Stimulated activated CD8-positive, alpha-beta memory T cell treated with anti-CD3 and anti-CD28 coated beads, Interleukin-2, amount 100 ng/mL, for 48 hours (primary cell): ENCODE measurements at places on chromosomes 16 and 17.

GRCh38 chr17:67610061-67610460, 107.7 kb upstream of the NOL11 start:
- DNase-seq = no peak

GRCh38 chr17:79954281-79955166, 81.1 kb downstream of the TBC1D16 start:
- no peak for DNase-seq

- no peak for DNase-seq
Observed at GRCh38 chr17:78355045-78355641, 4.7 kb downstream of the SOCS3 start.

DNA sequence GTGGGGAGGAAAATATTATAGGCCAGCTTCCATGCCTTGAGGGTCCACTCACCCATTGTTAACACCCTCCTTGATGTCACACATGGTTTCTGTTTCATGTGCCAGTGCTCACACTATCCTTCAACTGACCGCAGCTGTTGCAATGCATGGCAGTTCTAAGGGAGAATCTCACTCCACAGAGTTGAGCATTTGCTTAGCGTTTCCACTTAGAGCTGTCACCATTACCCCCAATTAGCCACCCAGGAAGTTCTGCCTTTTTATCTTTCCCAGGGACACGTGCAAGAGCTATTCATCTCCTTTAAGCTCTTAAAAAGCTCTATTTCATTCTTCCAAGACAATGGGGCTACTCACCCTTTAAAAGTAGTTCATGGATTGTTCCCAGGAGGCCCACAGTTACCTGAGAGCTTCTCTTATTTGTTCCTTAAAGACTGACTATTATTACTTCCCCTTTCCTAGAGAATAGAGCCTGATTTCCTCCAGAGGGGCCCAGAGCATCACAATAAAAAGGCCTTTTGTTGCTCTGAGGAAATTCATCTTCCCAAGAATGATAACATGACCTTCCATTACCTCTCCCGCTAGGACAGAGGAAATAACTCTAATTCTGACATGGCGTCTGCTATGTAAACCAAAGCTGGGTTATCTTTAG, 126.8 kb downstream of the CACNG3 start:
- DNase-seq = no peak

DNA sequence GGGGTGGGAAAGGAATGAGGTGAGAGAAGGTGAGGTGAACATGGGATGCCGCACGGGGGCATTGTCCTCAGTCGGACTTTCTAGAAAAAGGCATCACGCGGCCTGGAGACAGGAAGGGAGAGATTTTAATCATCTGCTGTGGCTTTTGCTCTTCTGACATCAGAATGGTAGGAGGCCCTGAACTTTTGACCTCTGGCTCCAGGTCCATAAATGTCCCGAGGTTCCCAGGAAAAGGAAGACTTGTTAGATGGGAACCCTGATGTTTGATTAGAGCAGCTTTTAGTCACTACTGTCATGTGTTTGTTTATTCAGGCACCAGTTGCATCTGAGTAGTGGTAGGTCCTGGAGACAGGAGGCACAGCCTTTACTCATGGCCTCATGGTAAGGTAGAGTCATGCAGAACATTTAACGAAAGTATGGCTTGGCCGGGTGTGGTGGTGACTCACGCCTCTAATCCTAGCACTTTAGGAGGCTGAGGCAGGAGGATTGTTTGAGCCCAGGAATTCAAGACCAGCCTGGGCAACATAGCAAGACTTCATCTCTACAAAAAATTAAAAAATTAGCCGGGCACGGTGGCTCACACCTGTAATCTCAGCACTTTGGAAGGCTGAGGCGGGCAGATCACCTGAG, 203.1 kb downstream of the MSI2 start:
- no peak for DNase-seq

GRCh38 chr17:17732444-17732843, 51.2 kb downstream of the RAI1 start:
- no peak for DNase-seq

DNA sequence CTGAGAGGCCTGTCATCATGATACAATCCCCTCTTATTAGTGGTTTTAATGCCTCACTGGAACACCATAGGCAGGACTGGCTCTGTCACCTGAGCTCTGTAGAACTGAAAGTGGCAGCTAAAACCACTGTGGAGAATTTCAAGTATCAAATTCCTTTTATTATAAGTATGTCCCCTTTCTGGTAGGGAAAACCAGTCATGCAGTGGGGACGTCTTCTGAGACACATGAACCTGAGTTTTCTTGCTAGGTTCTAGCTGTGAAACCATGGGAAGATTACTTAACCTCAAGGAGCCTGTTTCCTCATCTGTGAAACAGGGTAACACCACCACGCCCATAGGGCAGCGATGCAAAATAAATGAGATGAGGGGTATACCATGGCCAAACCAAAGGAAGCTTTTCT, 4.7 kb downstream of the VAC14 start:
- DNase-seq = no peak

DNA sequence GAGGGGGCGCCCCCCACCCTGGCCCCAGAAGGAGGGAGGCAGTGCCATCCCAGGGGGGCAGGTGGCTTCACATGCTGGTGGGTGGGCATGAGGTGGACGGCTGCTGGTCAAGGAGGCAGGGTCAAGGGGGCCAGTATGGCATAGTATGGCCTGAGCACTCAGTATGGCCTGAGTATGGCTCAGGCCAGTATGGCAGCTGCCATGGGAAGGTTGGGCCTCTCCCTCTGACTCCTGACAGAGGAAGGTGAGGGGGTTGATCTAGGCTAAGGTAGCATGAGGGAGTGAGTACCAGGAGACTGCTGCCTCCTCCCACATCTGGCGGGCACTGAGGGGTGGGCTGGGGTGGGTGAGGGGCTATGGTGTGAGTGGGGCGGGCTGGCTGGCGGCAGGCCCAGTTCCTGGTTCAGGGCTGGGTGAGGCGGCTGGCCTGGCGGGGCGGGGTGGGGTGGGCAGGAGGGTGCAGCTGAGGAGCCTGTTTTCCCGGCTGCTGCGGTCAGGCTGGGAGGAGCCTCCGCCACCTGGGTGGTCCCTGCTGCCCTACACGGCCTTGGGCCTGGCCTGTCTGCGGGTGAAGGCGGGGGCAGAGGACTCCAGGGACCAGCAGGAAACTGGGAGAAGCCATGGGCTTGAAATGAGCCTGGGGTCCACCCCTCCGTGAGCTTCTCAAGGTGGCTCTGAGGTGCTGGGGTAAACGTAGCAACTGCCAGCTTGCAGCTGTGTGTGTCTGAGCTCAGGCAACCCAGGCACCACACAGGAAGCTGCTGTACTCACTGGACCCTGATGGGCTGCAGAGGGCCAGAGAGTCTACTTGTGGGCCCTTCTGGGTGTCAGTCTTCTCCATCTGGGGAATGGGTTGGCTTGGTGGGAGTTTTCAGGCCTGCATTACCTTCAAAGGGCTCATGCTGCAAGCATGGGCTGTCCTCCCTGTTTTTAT, 57.0 kb downstream of the RAI1 start:
- DNase-seq = no peak

DNA sequence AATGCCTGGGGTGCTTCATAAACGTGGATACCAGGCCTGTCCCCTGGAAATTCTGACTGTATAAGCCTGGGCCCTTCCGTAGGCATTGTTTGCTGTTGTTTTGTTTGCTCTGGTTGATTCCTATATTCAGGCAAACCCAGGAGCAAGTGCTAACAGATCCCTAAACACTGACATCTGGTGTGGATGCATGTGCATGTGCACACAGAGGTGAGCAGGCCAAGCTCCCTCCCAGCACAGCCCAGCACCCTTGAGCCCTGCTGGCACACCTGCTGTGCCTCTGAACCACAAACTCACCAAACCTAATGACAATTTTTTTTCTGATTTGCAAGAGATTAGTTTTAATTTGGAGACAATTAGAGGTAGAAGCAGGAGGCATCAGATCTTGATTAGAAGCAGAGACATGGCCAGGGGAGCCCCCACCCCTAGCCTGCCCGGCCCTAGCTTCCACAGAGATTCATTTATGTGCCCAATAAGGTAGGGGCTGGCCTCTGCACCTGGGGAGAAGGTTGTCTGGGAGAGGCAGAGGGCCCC, 40.4 kb downstream of the TMEM132E start:
- DNase-seq = no peak

GRCh38 chr16:69490707-69491324, 66.4 kb downstream of the CYB5B start:
- DNase-seq = no peak

DNA sequence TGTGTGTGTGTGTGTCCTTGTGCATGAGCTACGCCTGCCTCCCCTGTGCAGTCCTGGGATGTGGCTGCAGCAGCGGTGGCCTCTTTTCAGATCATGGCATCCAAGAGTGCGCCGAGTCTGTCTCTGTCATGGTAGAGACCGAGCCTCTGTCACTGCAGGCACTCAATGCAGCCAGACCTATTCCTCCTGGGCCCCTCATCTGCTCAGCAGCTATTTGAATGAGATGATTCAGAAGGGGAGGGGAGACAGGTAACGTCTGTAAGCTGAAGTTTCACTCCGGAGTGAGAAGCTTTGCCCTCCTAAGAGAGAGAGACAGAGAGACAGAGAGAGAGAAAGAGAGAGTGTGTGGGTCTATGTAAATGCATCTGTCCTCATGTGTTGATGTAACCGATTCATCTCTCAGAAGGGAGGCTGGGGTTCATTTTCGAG, 22.5 kb downstream of the STAT5A start:
- no peak for DNase-seq

DNA sequence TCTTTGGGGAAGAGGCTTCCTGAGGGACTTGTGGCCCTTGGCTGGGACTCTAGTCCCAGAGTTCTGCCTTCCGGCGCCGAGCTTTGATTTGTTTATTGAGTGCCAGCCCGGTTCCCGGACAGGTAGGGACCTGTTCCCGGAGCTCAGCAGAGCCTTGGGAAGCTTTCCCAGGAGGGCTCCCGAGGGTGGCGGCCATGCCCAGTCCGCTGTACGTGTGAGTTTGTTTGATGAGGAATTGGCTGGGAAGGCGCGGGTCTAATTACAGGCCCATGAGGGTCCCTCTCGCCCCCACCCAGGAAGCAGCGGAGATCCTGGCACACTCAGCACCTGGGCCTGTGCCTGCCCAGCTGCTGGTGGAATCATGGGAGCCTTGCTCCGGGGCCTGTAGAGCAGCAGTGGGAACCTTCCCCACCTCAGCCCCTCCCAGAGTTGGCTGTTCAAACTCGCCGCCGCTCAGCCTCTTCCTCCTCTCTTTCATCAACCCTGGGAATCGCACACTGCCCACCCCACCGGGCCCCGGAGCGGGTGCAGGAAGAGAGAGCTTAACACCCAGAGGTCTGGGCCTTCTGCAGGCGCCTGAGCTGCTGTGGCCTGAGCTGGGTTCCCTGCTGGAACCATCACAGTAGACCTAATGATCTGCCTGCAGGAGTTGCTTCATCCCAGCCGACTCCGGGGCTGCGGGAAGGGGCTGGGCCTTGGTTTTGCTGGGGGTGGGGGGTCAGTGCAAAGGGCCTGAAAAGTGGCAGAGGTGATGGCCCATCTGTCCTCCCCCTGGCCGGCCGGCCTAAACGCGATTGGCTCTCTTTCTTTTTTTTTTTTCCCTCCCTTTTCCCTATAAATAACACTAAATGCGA, 313.7 kb downstream of the SEC14L1 start:
- no peak for DNase-seq

GRCh38 chr16:10386517-10387100, 748 bp downstream of the ATF7IP2 start:
- no peak for DNase-seq

DNA sequence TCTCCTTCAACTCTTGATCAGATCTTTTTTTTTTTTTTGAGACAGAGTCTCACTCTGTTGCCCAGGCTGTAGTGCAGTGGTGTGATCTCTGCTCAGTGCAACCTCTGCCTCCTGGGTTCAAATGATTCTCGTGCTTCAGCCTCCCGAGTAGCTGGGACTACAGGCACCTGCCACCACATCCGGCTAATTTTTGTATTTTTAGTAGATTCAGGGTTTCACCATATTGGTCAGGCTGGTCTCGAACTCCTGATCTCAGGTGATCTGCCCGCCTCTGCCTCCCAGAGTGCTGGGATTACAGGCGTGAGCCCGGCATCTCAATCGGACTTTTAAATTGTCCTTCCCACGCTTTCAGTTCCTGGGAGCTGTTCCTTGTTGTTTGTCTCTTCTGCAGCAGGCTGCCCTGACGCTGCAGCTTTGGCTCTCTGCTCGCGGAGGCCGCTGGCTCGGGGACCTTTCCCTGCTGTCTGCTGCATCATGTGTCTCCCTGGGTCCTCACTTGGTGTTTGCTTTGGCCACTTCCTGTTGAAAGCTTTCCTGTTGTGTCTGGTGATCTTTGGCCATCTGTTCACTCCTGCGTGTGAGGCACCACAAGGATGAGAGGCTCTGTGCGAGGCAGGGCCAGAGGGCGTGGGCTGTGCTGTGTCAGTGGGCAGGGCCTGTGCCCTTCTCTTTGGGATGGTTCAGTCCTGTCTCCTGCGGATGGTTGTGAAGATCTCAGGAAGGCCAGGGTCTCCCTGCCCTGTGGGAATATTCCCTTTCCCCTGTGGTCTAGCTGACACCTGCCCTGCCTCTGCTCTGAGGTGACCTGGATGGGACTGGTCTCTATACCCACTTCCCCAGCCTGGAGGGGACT, 18.4 kb upstream of the CAPN15 start:
- DNase-seq = no peak

- DNase-seq = no peak
Observed at GRCh38 chr17:39809221-39809620, 54.9 kb downstream of the IKZF3 start.

GRCh38 chr17:15343749-15344148, 2.4 kb upstream of the TEKT3 start:
- no peak for DNase-seq

- no peak for DNase-seq
Observed at GRCh38 chr17:49498029-49498615, 3.0 kb downstream of the NGFR start.

- no peak for DNase-seq
Observed at GRCh38 chr17:71398800-71399219, 722.0 kb upstream of the SOX9 start.

- no peak for DNase-seq
Observed at GRCh38 chr17:45824901-45825492, 19.7 kb upstream of the SPPL2C start.

- no peak for DNase-seq
Observed at GRCh38 chr17:81046132-81046769, 11.3 kb downstream of the BAIAP2 start.

- DNase-seq = no peak
Observed at GRCh38 chr17:14061666-14062560, 7.4 kb upstream of the COX10 start.
